ENCODE measurements at places on chromosomes 2 and 18. TPM values are rescaled to one million over a fixed set of nuclear protein-coding genes. Genes with fewer than 3 reads are reported as not detected.

GRCh38 chr2:43349904-43350303 is 123.5 kb upstream of the ZFP36L2 start:
- no peak for DNase-seq

- no peak for DNase-seq
Measured at GRCh38 chr18:79545736-79546171, 133.8 kb upstream of the CTDP1 start.

RNF152 gene
- total RNA-seq = not detected

DNA sequence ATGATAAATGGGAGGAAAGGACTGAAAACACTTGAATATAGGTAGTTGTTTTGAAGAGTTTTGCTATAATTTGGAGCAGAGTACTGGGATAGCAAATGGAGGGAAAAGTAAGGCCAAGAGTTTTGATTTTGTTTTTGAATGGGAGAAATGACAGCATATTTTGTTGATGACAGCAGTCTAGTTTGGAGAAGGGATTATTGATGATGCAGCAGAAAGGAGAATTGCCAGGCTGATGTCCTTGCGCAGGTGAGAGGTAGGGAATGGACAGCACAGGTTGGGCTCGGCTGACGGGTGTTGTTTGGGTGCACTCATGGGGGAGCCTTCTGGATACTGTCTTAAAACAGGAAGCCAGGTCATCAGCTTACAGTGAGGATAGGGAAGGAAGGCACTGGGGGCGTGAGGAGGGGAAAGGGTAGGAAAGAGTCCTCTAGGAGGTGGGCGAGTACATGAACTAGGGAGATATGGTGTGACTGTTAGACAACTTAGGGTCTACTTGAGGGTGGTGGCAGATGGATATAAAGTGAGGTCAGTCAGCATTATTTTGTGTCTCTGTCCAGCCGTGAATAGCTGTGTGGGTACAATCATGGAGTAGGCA is 10.4 kb downstream of the NCAPH start:
- no peak for DNase-seq

DNA sequence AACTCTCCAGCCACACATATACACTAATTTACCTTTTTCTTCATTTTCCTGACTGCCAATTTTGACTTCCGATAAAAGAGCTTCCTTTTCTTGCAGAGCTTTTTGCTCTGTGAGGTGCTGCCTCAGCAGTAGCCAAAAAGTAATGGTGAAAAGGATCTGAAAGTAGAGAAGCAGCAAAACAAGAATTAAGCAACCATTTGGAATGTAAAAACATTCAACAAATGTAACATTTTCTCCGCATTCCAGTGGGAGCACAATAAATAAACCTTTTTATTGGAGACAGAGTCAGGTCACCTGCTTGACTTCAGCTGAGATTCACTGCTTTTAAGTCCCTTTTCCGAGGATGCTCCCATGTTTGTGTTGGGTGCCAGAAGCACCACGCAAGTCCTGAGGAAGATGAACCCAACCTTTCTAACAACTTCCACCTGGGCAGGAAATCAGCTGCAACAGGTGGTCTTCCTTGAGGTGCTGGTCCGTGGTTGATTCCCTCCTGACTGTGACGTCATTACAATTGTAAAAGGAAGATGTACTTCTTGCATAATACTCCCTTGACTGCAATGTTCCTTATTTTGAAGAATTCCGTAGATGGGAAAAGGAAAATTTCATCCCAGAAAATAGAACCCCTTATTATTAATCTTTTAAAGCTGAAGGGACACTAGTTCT is 265.5 kb downstream of the NAPG start:
- no peak for DNase-seq

- no peak for DNase-seq
Measured at GRCh38 chr2:52844701-52845423, 922.7 kb upstream of the CHAC2 start.

GRCh38 chr18:62944454-62944853 is 229.1 kb downstream of the PHLPP1 start:
- DNase-seq = no peak

MEP1B gene
- total RNA-seq = 0.20 TPM

GRCh38 chr2:23149777-23150176 is 235.2 kb upstream of the KLHL29 start:
- DNase-seq = no peak

WNT6 gene
- total RNA-seq = not detected

DNA sequence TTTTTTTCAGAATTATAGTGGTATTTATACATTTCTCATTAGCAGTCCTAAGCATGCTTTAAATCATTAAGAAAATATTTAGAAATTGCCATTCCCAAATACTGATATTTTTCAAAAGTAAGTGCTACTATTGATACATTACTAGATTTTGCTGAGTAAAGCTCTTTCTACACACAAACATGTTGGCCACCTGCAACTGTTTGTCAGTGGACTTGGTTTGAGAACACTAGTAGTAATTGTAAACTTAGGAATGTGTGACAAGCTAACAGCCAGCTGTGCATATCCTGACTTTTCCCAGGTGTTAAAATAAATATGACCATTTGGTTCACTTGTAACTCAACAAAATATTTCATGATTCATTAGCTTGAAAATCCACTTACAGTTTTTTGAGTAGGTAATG is 103.1 kb downstream of the MSTN start:
- no peak for DNase-seq

- DNase-seq = no peak
Measured at GRCh38 chr2:56801214-56801613, 617.4 kb downstream of the CCDC85A start.

ADGRF3 gene
- 4.6 TPM for total RNA-seq

SOWAHC gene
- 0.09 TPM for total RNA-seq

GRCh38 chr2:181742922-181743722 is 62.8 kb upstream of the NEUROD1 start:
- DNase-seq = peak; percentile 59

- DNase-seq = no peak
Measured at GRCh38 chr2:84481702-84482101, 22.6 kb upstream of the SUCLG1 start.

GRCh38 chr18:48928787-48929186 is 22.0 kb downstream of the SMAD7 start:
- DNase-seq = peak; percentile 88

HOXD12 gene
- not detected for total RNA-seq

GRCh38 chr2:102423368-102423767 is 408 bp downstream of the IL18RAP start:
- no peak for DNase-seq

LBX2 gene
- 2.4 TPM for total RNA-seq

- DNase-seq = no peak
Measured at GRCh38 chr2:173130496-173131465, 55.1 kb downstream of the MAP3K20 start.
